ENCODE measurements at places on chromosomes 1 and 21. TPM values are rescaled to one million over a fixed set of nuclear protein-coding genes. Genes with fewer than 3 reads are reported as not detected.

RORC gene
- not detected for total RNA-seq

DNA sequence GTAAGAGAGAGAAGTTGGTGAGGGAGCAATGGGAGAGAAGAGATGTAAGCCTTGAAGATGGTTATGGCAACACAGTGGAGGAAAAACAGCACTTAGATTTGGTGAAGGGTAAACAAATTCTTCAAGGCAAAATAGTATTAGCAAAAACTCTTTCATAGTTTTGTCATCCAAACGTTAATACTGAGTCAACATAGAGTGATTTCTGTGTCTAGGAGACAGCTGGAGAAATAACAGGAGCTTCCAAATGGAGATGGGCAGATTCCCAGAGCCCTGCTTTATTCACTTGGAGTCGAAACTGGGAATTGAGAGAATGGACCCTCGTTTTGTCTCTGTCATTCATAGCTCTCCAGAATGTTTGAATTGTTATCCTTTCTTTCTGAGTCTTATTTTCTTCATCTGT is 68.3 kb downstream of the PLA2G4A start:
- no peak overlapping the region for H3K4me3 ChIP-seq
- H3K4me1 ChIP-seq = no peaks in the 10 kb centered on the region
- H3K27me3 ChIP-seq = no peaks in the 10 kb centered on the region
- DNase-seq = no peak

GRCh38 chr1:212688341-212689047 is 11.1 kb downstream of the BATF3 start:
- no peak overlapping the region for H3K4me3 ChIP-seq
- no peak for DNase-seq

GRCh38 chr1:87252406-87252805 is 76.3 kb upstream of the LMO4 start:
- DNase-seq = no peak
- no peak overlapping the region for H3K27ac ChIP-seq
- no peak overlapping the region for H3K4me3 ChIP-seq
- H3K4me1 ChIP-seq = no peaks in the 10 kb centered on the region
- H3K36me3 ChIP-seq = no peaks in the 10 kb centered on the region

DNA sequence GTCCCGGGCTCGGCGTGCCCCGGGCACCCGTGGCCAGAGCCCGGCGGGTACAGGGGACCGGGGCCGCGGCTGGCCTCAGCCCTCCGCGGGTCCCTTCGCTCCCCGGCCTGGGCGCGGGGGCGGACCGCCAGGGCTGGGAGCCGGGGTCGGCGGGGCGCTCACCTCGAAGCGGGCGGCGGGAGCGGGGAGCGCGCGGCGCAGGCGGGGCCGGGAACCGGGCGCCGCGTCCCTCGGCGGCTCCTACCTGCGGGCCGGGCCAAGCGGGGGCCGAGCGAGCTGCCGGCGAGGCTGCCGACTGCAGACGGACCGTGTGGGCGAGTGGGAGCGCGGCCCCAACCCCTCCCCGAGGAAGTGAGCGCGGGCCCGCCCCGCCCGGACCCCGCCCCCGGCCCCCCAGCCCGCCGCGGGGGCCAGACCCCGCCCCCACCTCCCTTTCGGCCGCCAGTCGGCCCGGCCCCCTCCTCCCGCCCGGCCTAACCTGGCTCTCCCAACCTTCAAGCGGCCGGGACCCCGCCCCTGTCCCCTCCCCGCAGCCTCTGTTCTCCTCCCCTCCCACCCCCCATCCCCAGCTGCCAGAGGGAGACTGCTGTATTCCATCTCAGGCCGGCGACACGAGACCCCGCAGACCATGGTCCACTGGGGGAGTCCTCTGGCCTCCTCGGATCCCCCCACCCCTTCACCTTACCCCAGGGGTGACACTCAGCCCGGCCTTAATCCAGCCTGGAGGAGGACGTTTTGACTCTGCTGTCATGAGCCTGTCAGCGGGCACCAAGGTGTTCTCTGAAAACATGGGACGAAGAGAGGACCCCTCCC is at the start of gene FHL3:
Gene FHL3, minus strand, starts transcription at position 320 of the 813 bp plus-strand sequence. CDS start 6,102 bp downstream, outside the sequence.
- peak within 1 kb of the TSS; percentile 90 for H3K27ac ChIP-seq
- H3K27me3 ChIP-seq = no peaks in the 10 kb centered on the region
- peak within 1 kb of the TSS; percentile 87 for H3K4me3 ChIP-seq
- peaks cover 32% of the 10 kb centered on the region for H3K4me1 ChIP-seq

DNA sequence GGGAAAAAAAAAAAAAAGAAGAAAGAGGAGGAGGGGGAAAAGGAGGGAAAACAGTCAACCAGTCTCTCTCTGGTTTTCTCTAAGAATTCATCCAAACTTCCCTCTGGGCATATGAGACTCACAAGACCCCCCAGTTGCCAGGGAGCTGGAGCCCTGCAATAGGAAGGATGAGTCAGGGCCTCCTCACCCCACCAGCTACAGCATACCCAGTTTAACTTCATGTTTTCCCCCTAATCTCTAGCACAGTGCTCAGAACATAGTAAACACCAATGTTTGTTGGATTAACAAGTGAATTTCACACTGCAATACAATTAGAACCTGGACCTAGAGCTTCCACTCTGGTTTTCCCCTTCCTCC is 7.8 kb downstream of the F11R start:
- H3K36me3 ChIP-seq = no peaks in the 10 kb centered on the region
- no peaks in the 10 kb centered on the region for H3K4me1 ChIP-seq
- no peak for DNase-seq
- H3K27me3 ChIP-seq = no peaks in the 10 kb centered on the region

DNA sequence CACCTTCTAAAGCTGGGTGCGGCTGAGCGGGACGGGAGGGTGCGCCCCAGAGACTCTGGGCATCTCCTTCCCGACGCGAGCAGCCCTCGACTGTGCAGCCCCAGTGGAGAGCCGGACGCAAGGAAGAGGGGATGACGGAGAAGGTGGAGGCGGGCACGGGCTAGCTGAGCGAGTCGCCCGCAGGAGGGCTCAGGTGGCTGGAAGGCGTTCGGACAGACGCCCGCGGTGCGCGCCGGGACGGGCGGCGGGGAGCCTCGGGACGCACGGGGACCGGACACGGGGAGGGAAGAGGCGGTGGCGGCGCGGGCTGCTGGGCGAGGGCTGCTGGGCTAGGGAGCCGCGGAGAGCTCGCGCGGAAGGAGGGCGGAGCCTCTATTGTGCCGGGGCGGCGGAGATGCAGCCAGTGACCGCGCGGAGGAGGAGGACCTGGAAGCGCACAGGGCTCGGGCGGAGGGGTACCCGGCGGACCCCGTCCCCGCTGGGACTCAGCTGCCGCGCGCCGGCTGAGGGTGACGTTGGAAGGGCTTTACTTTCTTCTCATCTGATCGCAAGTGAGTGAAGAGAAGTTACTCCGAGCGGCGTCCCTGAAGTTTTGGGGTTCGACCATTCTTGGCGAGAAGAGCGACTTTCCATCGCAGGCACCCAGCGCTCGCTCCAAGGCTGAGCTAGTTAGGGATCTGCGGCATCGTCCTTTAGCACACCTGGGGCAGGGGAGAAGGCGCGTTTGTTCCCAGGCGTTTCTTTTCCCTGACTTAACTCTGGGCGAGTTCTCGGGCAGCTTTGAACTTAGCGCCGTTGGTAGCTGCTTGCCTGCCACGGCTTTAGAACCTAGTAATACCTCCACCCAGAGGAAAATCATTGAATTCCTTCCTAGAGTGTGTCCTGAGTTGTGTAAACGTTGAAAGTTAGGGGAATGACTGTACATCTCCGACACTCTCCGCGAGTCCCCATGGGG is at the start of gene OLFML2B:
Gene OLFML2B, minus strand, starts transcription at position 323 of the 955 bp plus-strand sequence. CDS start 439 bp downstream, outside the sequence.
- no peaks in the 10 kb centered on the region for H3K36me3 ChIP-seq
- no peaks in the 10 kb centered on the region for H3K27me3 ChIP-seq
- peaks cover 27% of the 10 kb centered on the region for H3K4me1 ChIP-seq
- peak within 1 kb of the TSS; percentile 88 for H3K4me3 ChIP-seq

VWA1 gene
- total RNA-seq = 21.7 TPM

DNA sequence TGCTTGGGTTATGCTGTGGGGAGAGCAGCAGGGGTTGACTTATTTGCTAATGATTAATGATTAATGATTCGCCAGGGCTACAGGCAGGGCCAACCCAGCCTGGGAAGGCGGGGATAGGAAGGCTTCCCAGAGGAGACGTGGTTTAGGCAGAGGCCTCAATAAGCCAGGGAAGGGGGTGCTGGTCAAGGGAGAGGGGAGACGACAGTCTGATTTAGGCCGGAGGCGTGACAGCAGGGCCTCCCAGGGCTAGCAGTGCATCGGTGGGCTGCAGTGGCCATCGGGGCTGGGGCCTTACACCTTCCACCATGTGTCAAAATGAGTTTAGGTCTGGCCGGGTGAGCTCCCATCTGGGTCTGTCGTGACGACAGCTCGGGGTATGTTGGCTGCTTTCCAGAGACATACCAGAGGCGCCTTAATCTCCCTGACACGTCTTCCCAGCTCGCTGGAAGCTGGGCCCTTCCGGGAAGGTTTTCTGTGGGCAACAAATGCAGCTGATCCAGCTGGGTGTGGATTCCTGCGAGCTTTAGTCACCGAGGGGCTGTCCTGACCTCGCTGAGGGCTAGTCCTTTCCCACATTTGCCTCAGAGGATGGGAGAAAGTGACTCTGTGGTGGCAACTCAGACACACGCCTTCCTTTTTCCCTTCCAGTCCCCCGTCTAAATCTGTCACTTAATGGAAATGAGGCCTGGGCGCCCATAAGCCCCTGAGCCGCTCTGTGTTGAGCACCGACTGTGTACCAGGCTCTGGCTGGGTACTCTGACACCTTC is 3.7 kb upstream of the SLC1A7 start:
- H3K4me1 ChIP-seq = peaks cover 3% of the 10 kb centered on the region
- H3K27me3 ChIP-seq = no peaks in the 10 kb centered on the region
- DNase-seq = no peak
- no peak overlapping the region for H3K27ac ChIP-seq
- H3K4me3 ChIP-seq = no peak overlapping the region

SPRR2E gene
- not detected for total RNA-seq

DNA sequence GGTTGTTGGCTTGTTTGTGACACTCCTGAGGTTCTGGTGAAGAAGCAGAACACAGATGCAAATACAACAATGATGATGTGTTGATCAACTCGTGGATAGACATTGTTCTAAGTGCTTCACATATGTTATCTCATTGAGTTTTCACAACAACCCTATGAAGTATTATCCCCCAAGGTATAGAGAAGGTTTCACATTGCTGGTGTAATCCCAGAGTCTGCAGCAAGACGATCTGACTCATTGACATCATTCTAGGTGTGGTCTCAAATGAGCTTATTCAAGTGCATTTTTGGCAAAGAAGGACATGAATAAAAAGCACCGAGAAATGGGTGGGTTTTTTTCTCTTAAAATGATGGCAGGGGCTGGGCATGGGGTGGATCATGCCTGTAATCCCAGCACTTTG is 64.1 kb upstream of the SCAF4 start:
- H3K36me3 ChIP-seq = no peaks in the 10 kb centered on the region
- no peaks in the 10 kb centered on the region for H3K4me1 ChIP-seq
- H3K4me3 ChIP-seq = no peak overlapping the region
- no peak for DNase-seq
- H3K27me3 ChIP-seq = no peaks in the 10 kb centered on the region
- H3K27ac ChIP-seq = no peak overlapping the region

- peaks cover 15% of the 10 kb centered on the region for H3K4me1 ChIP-seq
- H3K36me3 ChIP-seq = no peaks in the 10 kb centered on the region
- no peaks in the 10 kb centered on the region for H3K27me3 ChIP-seq
- peak overlapping the region; percentile 58 for H3K27ac ChIP-seq
- no peak for DNase-seq
Observed at GRCh38 chr1:172390683-172391551, 29.6 kb upstream of the C1orf105 start.

GRCh38 chr1:243623841-243624240 is 226.2 kb downstream of the AKT3 start:
- no peak overlapping the region for H3K27ac ChIP-seq
- no peak for DNase-seq
- H3K36me3 ChIP-seq = peaks cover 9% of the 10 kb centered on the region
- H3K27me3 ChIP-seq = no peaks in the 10 kb centered on the region

CD1C gene
- not detected for total RNA-seq

- H3K4me1 ChIP-seq = no peaks in the 10 kb centered on the region
- peaks cover 6% of the 10 kb centered on the region for H3K36me3 ChIP-seq
- H3K27me3 ChIP-seq = no peaks in the 10 kb centered on the region
- DNase-seq = no peak
- no peak overlapping the region for H3K27ac ChIP-seq
Observed at GRCh38 chr1:113747376-113747775, 11.9 kb downstream of the PHTF1 start.

ANKRD45 gene
- total RNA-seq = not detected

- DNase-seq = peak; percentile 77
- H3K4me1 ChIP-seq = peaks cover 58% of the 10 kb centered on the region
- peak overlapping the region; percentile 15 for H3K4me3 ChIP-seq
- no peaks in the 10 kb centered on the region for H3K36me3 ChIP-seq
- H3K27ac ChIP-seq = peak overlapping the region; percentile 92
- H3K27me3 ChIP-seq = no peaks in the 10 kb centered on the region
Observed at GRCh38 chr1:150976879-150977694, 2.5 kb upstream of the CERS2 start.

ACTL8 gene
- total RNA-seq = not detected

DNA sequence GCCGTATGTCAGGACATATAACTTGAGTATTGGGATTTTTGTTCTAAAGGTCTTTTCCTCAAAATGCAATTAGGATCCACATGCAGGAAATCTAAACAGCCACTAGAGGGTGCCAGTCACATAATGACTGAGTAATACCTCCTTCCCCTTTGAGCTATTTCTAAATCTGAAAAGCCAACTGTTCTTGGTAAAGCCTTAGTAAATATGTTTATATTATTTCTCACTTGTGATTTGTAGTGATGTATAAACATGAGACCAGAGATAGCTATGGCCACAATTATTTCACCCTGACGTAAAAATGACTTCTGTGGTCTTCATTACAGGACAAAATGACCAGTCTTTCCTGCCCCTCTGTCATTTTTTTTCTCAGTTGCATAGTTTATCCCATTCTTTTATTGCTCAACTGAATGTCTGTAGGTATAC is 41.0 kb upstream of the DR1 start:
- no peaks in the 10 kb centered on the region for H3K4me1 ChIP-seq
- DNase-seq = peak; percentile 3
- no peaks in the 10 kb centered on the region for H3K36me3 ChIP-seq
- no peaks in the 10 kb centered on the region for H3K27me3 ChIP-seq
- no peak overlapping the region for H3K27ac ChIP-seq
- no peak overlapping the region for H3K4me3 ChIP-seq

RAB42 gene
- 0.95 TPM for total RNA-seq

CASQ2 gene
- total RNA-seq = 6.6 TPM

DNA sequence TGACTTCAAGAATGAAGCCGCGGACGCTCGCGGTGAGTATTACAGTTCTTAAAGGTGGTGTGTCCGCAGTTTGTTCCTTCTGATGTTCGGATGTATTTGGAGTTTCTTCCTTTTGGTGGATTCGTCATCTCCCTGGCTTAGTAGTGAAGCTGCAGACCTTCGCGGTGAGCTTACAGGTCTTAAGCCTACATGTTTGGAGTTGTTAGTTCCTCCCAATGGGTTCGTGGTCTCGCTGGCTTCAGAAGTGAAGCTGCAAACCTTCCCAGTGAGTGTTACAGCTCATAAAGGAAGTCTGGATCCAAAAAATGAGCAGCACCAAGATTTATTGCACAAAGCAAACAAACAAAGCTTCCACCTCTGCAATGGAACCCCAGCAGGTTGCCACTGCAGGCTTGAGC is 14.7 kb downstream of the LDLRAD1 start:
- no peaks in the 10 kb centered on the region for H3K27me3 ChIP-seq
